Suppressor macrophage treated with lipopolysaccharide for 1 hour (primary cell): ENCODE measurements at places on chromosomes 6 and 20.
A peak's percentile ranks its signal among the peaks of the same experiment; 100 is the strongest.

DNA sequence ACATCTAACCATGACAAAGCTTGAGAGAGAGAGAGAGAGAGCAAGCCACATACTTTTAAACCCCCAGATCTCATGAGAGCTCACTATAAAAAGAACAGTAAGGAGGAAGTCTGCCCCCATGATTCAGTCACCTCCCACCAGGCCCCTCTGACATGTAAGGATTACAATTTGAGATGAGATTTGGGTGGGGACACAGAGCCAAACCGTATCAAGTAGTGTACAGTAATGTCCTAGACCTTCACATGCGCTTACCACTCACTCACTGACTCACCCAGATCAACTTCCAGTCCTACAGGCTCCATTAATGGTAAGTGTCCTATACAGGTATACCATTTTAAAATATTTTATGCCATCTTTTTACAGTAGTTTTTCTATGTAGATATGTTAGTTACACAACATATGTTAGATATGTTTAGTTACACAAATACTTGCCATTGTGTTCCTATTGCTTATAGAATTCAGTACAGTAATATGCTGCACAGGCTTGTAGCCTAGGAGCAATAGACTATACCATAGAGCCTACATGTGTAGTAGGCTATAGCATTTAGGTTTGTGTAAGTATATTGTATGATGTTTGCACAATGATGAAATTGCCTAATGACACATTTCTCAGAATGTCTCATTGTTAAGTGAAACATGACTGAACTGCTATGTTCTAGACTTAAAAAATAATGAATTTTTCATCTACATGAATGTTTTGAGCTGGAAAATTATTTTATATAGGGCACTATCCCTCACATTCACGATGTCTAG lies 11.7 kb downstream of the TSPYL1 start:
- no peak for DNase-seq

- peak; percentile 81 for DNase-seq
These were observed 25.3 kb downstream of the BFSP1 start for GRCh38 chr20:17505636-17506517.

DNA sequence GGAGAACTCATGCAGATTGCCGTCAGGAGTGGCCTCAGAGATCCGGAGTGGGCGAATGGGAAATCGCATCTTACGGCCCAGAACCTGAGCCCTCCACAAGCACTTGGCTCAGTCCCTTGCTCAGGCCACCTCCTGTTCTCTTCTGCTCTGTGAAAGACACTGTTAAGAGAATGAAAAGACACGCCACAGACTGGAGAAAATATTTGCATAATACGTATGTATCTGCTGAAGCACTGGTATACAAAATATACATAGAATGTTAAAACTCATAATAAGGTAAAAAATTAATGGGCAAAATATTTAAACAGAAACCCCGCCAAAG lies 838 bp upstream of the POM121L2 start:
- DNase-seq, result no peak

DNA sequence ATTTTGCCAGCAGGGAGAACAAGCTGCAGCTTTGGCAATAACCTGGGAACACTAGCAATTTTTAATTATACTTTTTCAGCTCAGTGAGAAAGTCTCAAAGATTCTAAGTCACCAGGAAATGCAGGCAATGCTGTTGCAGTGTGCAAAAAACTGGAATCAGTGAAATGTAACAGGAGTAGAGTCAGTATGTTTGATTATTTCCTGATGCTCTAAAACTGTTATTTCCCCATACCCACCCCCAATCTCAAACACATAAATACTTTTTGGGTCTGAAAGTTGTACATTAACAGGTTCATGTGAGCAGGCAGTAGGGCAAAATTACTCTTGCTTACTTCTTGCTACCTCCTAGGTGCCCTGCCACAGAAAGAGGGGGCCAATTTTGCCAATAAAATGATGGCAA lies 65.4 kb upstream of the BEND6 start:
- no peak for DNase-seq

GRCh38 chr6:158060455-158061360 lies 79.0 kb downstream of the SYNJ2 start:
- peak; percentile 41 for DNase-seq
